Stimulated activated CD4-positive, alpha-beta T cell treated with anti-CD3 and anti-CD28 coated beads, TNF-alpha, amount 100 ng/mL, for 1 hour (primary cell): ENCODE measurements at places on chromosomes 11 and 22.

- no peak for DNase-seq
These were observed 44.0 kb downstream of the PARVA start for GRCh38 chr11:12421386-12421785.

- no peak for DNase-seq
These were observed 17.0 kb downstream of the FADD start for GRCh38 chr11:70220136-70220535.

GRCh38 chr11:82092904-82093303, 640.8 kb downstream of the FAM181B start:
- no peak for DNase-seq

DNA sequence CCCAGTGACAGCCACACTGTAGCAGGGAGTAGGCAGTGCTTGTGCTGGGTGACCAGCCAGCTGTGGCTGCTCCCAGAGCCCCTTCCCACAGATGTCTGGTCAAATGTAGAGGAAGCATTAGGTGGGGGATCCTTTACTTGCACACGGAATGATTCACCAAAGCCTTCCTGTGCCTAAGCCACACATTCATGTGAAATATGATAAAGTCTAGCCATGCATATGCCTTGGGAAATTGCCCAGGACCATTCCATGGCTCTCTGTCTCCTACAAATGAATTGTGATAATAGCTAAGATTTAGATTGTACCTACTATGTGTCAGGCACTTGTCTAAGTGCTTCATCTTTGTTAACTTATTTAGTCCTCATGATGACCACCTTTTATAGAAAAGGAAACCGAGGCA, 217.5 kb upstream of the E2F8 start:
- no peak for DNase-seq

GRCh38 chr11:125341676-125342075, 154.4 kb downstream of the FEZ1 start:
- DNase-seq, result no peak

- DNase-seq, result no peak
These were observed 38.9 kb downstream of the MS4A2 start for GRCh38 chr11:60127311-60127811.

DNA sequence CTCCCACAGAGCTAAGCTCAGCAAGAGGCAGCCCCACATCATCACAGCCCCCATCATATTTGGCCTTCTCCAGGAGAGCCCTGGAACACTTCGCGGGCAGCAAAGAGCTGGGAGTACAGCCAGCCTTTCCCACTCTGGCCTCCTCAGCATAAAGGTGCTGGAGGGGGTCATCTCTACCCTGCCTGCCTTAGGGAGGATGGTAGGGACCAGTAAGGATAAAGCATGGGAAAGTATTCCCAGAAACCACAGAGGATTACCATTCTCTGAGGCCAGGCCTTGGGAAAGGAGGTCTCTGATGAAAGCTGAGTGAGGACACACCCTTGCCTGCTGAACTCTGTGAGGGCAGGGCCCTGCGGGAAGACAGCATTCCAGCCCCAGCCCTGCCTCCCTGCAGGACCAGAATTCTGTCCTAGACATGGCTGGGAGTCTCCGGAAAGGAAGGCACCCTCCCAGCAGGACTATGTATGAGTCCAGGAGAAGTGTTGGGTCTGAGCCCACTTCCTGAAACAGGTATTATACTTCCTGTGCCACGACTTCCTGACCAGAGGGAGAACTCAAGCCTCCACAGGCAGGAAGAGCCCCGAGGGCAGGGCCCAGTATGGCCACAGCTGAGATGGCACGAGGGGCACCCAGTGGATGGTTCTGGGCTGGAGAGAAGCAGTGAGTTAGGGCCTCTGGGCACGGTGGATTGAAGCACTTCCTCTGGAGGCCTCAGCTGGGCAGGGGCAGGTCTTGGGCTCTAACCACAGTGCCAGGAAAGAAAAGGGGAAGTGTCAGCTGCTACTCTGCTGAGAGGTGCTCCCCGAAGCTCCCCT, 12.9 kb upstream of the CASTOR1 start:
- DNase-seq, result no peak

DNA sequence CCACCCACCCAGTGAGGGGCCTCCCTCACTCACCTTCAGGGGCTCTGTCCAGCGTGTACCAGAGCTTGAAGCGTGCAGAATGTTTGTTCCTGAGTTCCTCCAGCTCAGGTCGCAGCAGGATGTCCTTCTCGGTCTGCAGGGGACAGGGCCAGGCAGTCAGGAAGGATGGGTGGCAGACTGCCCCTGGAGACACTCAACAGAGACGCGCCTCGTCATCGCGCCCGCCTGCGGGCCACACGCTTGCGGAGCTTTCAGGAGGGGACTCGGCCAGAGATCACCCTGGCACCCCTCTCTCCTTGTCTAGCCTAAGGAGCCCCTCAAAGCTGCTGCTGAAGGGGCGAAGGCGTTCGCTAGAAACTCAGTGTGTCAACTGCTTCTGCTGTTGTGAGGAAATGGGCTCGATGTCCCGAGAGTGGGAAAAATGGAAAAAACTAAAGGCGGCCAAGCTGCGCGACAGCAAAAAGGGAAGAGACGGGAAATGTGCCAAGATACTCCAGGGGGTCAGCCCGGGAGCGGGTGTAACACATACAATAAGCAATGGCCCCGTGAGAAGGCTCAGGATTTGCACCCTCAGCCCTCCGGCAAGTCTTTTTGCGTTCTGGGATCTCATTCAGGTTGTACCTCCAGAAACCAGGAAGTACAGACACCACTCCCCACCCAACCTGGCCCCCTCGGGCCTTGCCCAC, 9.2 kb upstream of the POLDIP3 start:
- DNase-seq, result no peak

GRCh38 chr22:31091106-31091975, 10.2 kb downstream of the SMTN start:
- DNase-seq, result no peak

- no peak for DNase-seq
These were observed 28.3 kb upstream of the USP47 start for GRCh38 chr11:11813288-11813962.

DNA sequence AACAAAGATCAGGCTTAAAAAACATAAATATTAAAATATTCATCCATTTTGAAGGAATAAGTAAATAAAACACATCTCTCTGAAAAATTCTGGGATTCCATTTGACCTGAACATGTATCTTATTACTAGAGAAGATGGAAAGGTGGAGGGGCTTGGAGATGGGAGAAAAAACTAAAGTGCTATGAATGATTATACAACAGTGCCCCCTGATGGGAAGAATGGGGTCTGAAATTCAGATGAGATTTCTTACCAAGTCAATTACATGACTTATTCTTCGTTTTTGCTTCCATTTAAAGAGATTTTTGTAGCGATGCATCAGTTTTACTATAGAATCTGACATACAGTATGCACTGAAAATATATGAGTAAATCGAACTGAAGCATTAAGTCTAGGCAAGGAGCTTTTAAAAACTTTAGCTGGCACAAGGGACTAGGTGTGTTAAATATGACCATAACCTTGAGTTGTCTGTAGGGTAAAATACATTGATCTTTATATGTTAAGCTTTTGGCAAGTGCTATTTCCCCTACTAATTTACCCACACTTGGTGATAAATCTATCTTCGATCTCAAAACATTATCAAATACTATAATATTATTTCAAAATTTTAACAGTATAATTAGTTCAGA, 718.8 kb downstream of the CNTN5 start:
- no peak for DNase-seq

DNA sequence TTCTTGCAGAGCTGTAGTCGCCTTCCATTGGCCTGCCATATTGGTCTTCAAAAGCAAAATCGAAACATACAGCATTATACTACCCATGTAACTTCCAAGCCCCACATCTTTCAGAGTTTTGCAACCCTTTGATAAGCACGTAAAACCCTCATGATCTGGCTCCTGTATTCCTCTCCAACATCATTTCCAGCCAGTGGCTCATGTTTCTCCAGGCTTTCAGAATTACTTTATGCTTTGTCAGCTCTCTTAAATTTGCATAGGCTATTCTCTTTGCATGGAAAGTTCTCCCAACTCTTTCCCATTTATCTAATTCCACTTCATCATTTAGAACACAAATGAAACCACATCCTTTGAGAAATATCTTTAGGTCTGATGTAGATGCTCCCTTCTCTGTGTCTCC, 67.8 kb upstream of the DDI1 start:
- no peak for DNase-seq

DNA sequence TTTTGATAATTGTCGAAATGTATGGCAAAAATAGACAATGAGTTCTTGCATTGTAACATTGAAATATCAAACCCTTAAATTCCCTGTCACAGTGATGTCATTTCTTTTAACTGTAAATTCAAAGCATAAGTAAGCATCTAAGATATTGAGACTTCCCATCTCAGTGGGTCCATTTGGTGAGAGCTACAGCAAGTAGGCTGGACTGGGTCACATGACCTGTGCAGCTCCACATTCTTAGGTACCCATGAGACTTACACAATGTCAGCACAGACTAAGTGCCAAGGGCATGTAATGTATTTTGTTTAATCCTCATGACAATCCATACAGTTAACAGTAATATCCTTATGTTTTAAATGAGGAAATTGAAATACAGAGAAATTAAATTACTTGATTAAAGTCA, 210.7 kb downstream of the NELL1 start:
- no peak for DNase-seq

GRCh38 chr11:132911186-132911585, 621.1 kb downstream of the OPCML start:
- DNase-seq, result no peak

GRCh38 chr11:105092256-105093239, 47.0 kb downstream of the CARD18 start:
- DNase-seq, result no peak

DNA sequence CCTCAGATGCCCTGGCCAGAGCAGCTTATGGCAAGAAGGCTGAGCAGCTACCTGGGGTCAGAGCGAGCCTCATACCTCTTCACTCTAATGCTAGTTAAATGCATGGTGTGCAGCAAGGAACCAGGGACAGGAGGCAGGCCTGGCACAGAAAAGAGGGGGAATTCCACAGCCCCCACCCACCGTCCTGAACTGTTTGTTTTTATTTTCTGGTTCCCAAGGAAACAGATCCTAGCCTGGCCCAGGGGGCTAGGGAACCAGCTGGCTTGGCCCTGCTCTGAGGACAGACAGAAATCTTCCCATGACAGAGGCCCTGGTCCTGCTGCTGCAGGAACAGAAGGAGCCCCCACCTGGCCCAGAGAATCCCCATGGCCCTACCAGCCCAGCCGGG, 40.4 kb downstream of the SLCO2B1 start:
- DNase-seq, result no peak

DNA sequence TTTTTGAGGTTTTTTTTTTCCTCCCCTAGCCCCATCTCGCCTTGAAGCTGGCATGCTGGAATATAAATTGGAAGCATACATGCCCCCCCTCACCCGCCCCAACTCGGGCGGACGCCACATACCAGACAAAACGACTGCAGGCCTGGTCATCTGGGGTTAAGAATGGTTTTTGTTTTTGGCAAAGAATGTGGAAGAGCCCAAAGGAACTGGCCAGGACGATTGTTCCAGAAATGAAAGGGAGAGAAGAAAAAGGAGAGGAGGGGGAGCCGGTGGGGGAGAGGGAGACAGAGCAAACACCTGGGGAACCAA, 25.0 kb downstream of the MN1 start:
- no peak for DNase-seq

DNA sequence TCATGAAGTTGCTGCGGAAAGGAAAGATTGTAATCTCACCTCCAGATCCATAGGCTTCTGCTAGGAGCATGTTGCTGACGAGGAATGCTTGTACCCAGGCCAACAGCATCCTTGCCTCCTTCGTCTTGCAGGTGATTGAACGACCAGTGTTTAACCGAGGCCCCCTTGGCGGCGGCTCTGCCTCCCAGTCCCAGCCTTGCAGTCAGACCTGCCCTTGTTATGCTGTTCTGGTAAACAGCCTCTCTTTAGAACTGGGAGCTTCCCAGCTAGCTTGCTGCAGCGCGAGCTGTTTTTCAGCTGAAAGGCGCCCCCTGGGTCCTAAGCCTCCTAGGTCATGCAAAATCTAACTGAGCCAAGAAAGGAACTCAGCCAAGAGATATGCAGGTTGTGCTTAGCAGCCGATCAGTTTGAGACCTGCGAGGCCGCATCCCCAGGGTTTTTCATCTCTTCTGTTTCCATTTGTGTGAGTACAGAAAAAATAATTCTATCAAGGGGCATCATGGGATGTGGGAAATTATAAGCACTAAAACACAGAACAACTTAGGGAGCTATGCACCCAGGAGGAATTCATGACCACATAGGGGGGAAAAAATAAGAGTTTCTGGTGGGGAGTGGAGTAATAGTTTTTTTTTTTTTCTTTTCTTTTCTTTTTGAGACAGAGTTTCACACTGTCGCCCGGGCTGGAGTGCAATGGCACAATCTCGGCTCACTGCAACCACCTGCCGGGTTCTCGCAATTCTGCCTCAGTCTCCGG, at the start of gene PIK3IP1:
Gene PIK3IP1, minus strand, starts transcription at position 253 of the 754 bp plus-strand sequence. Its CDS starts 144 bp downstream, at position 109.
- peak; percentile 77 for DNase-seq

DNA sequence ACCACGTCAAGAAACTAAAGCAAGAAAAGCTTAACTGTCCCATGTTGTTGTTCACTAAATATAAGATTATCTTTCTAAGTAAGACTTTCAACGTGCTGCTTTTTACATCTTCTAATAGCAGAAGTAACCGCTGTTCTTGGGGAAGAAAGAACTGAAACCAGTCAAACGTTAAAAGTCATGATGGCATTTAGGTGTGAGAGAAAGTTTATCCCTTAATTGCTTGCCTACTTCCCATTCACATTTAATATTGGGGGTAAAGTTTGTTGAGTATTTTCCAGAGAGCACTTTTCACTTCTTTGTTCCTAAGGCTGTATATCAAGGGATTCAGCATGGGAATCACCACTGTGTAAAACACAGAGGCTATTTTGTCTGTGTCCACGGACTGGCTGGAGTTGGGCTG, 970 bp downstream of the OR5B21 start:
- no peak for DNase-seq

- DNase-seq, result no peak
These were observed 256.0 kb upstream of the B3GAT1 start for GRCh38 chr11:134668076-134668475.

DNA sequence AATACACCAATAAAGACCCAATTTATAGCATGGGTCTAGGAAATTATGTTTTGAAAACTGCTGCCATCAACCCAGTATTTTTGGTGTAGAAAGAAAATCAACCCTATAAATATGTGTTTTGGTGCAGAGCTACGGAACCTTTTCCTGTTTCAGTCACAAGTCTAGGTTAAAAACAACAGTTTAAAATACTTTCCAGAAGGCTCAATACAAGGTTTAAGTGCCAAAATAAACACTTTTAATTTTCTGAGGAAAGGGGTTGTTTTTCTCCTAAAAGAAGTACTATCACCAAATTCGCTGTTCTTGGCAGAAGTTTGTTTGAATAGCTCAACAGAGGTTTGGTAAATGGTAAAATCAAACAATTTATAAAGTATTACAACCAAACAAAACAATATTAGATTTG, 201.3 kb downstream of the TMEM135 start:
- no peak for DNase-seq

GRCh38 chr11:76793391-76794291, 10.5 kb downstream of the TSKU start:
- DNase-seq, result no peak

GRCh38 chr22:31160328-31160978, 471 bp downstream of the RNF185 start:
- DNase-seq, result no peak

GRCh38 chr11:45801723-45802315, 3.1 kb upstream of the SLC35C1 start:
- DNase-seq, result no peak

- DNase-seq, result no peak
These were observed 4.2 kb upstream of the CTR9 start for GRCh38 chr11:10746871-10747270.
